ENCODE measurements at places on chromosomes 12 and 14.

- H3K4me3 ChIP-seq, result no peak overlapping the region
- no peaks in the 10 kb centered on the region for H3K36me3 ChIP-seq
- no peaks in the 10 kb centered on the region for H3K27me3 ChIP-seq
- no peaks in the 10 kb centered on the region for H3K4me1 ChIP-seq
- H3K27ac ChIP-seq, result no peak overlapping the region
- DNase-seq, result no peak
These were observed 308.9 kb downstream of the SLC6A15 start for GRCh38 chr12:84603484-84604248.

DNA sequence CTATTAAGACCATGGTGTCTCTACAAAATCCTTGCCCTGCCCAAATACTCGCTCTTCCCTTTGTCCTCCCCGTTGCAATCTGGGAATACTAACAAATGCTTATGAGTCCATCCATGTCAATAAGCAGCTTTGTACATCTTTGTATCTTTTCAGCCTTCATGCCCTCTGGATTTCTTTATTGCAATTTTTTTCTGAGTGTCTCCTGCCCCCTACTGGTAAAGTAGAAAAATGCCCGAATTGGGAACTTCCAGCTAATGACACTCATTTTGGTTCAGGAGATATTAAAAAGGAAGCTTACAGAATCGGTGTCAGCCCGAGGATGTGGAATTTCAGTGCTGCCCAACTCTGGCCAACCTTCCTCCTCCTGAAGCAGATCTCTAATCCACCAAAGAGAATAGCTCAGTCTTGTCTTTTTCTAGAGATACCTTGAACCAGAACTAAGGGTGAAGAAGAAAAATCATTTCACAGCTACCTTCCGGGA lies 46.0 kb downstream of the SH2B3 start:
- no peak overlapping the region for H3K4me3 ChIP-seq
- no peak overlapping the region for H3K27ac ChIP-seq
- peaks cover 45% of the 10 kb centered on the region for H3K4me1 ChIP-seq
- no peak for DNase-seq
- no peaks in the 10 kb centered on the region for H3K27me3 ChIP-seq
- peaks cover 48% of the 10 kb centered on the region for H3K36me3 ChIP-seq

DNA sequence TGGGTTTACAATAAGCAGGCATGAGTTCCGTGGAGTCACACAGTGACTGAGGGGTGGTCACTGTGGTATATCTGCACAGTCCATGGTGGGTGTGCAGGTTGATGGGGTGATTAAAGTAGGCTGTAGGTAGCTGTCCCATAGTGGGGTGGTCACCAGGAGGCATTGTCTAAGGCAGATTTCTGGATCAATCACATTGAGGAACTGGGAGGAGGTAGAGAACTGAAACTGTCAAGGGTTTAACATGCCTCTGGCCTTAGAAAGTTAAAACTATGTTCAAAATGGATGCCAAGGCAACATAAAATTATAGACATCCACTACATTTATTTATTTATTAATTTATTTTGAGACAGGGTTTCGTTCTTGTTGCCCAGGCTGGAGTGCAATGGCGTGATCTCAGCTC lies 8.3 kb downstream of the ADCK1 start:
- DNase-seq, result no peak
- H3K4me3 ChIP-seq, result no peak overlapping the region
- H3K36me3 ChIP-seq, result no peaks in the 10 kb centered on the region
- peaks cover 14% of the 10 kb centered on the region for H3K4me1 ChIP-seq

DNA sequence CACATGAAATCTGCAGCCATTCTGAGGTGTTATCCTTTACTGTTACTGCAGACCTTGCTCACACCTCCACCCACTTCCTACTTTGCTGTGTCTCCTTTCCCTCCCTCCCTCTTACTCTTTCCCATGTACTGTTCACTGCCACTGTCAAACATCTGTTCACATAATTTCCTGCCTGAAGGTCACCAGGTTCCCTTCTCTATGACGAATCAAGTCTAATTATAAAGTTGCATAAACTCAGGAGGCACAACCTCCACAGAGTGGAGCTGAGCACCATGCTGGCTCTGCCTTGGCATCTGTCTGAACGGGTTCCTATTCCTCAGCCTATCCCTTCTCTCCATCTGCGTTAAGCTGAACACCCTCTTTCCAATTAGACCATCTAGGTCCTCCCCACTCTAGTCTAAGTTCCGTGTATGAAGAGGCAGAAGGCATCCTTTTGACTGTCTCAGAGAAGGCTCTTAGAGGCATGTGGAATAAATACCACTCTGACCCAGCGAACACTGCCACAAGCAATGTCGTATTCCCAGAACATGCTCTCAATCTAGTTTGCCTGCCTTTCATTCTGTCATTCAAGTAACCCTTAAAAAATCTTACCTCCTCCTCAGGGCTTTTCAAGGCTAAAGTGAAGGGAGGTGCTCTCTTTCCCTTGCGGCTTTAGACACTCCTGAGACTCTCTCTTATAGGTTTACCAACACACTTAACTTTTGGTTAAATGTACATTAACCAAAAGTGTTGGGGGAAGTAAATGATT lies 48.7 kb downstream of the ACADS start:
- H3K36me3 ChIP-seq, result peaks cover 2% of the 10 kb centered on the region
- no peaks in the 10 kb centered on the region for H3K27me3 ChIP-seq
- H3K4me3 ChIP-seq, result no peak overlapping the region
- peaks cover 16% of the 10 kb centered on the region for H3K4me1 ChIP-seq
- no peak for DNase-seq

DNA sequence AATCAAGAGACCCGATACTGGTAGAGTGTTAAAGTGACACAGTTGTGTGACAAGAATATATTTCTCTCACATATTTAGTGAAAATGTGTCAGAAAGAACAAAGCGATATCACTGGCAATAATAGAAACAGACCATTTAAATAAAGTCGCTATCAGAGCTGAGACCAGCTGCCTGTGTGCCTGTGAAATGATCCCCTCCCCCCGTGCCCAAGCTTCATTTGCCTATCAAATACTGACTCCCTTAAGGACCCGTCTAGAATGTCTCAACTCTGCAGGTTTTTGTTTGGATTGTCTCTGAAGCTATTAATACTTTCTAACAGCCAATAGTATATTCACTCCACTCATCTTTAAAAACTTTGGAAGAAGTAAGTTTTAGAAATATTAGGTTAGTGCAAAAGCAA lies 98.9 kb downstream of the EGLN3 start:
- no peak overlapping the region for H3K4me3 ChIP-seq
- H3K4me1 ChIP-seq, result peaks cover 1% of the 10 kb centered on the region
- DNase-seq, result no peak
- no peak overlapping the region for H3K27ac ChIP-seq

DNA sequence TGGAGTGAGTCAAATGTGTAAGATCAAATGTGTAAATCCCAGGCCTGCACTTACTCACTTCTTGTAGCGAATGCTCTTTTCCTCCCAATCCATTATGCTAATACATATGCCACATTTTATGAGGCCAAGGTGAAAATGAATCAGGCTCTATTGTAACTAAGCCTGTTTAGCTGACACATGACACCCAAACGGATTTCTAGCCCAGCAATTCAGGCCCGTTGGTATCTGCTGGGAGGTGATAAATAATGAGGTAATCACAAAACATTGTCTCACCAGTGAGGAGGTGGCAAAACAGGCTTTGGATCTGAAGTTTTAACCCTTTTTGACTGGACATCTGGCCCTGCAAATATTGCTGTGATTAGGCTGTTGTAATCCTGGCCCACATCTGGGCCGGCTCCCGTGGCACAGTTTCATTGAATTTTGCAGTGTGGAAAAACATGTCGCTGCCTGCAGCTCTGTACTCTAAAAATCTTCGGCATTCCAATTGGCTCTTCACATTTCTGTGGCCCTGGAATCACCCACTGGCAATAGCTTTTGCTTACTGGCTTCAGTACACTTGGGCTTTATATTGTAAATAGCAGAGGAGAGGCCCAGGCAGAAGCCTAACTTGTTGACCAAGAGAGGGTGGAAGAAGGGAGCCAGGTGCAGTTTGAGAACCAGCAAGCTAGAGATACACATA lies 106.1 kb downstream of the PAX9 start:
- no peaks in the 10 kb centered on the region for H3K4me1 ChIP-seq
- H3K27me3 ChIP-seq, result no peaks in the 10 kb centered on the region
- DNase-seq, result no peak
- no peaks in the 10 kb centered on the region for H3K36me3 ChIP-seq
- no peak overlapping the region for H3K4me3 ChIP-seq

DNA sequence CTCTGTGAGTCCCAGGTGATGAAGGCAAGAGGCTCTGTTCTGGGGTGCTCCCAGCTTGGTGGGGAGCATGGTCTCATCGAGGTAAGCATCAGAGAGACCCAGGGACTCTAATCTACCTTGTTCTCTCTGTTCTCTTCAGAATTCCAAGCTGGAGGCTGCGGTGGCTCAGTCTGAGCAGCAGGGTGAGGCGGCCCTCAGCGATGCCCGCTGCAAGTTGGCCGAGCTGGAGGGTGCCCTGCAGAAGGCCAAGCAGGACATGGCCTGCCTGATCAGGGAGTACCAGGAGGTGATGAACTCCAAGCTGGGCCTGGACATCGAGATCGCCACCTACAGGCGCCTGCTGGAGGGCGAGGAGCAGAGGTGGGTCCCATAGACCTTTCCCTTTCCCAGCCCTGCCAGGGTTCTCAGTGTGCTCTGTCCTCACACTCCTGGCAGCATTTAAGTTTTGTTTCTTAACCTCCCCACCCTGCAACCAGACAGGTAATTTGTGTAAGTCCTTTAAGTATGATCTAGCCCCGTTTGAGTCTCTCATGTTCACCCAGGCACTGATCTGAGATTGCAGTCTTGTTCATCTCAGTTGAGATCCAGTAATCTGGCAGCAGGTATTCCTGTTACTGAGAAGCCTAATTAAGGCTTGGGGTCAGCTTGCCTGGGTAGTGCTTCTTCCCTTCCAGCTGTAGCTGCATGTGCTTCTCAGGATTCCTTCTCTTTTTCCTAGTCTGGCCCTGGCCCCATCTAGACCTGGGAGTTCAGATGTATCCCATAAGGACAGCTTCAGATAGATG lies 14.8 kb upstream of the KRT81 start:
- no peaks in the 10 kb centered on the region for H3K36me3 ChIP-seq
- H3K27me3 ChIP-seq, result peaks cover 58% of the 10 kb centered on the region
- DNase-seq, result no peak
- H3K4me1 ChIP-seq, result peaks cover 23% of the 10 kb centered on the region
- no peak overlapping the region for H3K27ac ChIP-seq

DNA sequence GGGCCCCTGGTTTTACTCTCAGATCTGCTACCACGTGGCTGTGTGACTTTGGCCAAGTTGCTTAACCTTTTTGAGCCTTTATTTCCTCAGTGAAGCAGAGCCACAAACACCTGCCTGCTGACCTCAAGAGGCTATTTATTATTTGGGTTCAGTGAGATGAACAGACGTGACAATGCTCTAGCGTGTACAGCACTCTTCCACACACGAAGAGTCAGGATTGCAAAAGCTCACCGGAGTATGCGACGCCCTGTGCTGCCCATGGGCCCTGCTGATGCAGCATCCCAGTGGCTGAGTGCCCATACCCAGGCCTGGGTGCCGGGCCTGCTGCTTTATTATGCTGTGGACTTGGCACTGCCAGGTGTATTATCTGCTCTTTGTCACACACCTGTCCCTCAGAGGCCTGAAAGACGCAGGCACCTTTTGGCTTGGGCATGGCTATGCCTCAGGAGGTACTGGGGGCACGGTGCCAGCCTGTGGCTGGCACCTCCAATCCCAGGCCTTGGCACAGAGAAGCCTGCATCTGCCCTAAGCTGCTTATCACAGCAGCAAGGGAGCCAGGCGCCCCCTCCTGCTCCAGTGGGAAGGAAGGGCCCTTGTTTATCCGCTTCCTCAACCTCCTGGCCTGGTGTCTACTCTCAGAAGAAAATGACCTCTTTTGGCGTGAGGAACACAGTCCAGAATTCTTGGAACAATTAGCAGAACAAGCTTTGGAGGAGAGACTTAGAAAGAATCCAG lies 22.3 kb upstream of the TC2N start:
- H3K4me3 ChIP-seq, result no peak overlapping the region
- H3K27me3 ChIP-seq, result no peaks in the 10 kb centered on the region
- peaks cover 43% of the 10 kb centered on the region for H3K4me1 ChIP-seq

DNA sequence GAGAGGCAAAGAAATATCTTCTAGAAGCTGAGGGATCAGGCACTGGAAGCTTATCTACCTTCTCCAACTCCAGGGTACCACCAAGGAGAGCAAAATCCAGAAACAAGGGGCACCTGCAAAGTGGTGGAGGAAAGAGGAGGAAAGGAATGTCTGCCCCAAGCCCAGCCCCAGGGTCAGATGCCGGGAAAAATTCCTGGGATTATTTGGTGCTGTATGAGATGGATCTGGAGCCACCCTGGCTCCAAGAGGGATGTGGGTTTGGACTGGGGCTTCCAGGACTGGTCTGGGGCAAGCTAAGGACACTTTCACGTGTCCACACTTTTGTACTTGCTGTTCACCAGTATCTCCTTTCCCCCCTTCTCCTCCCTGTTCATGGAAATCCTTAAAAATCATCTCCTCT lies 69.8 kb downstream of the DPF3 start:
- no peak overlapping the region for H3K27ac ChIP-seq
- no peak for DNase-seq
- H3K4me3 ChIP-seq, result no peak overlapping the region

GRCh38 chr12:91065396-91065795 lies 7.6 kb upstream of the KERA start:
- H3K27me3 ChIP-seq, result no peaks in the 10 kb centered on the region
- no peaks in the 10 kb centered on the region for H3K36me3 ChIP-seq
- H3K27ac ChIP-seq, result no peak overlapping the region
- H3K4me1 ChIP-seq, result no peaks in the 10 kb centered on the region
- H3K4me3 ChIP-seq, result no peak overlapping the region

DNA sequence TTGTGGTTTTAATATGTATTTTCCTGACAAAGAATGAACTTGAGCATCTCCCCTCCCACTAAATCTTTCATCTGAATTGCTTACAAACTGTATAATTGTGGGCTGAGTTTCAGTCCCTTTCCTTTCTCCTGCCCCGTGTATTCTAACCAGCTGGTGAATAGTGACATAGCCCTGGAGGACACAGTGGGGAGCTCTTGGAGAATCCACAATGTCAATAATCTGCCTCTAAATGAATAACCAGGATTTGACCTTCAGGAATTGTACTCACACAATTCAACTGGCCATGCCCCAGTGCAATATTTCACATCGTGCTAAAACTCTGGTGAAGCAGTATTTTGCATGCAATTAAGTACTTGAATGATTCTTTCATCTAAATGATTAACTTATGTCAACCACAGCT lies 177.2 kb downstream of the C12orf42 start:
- H3K4me1 ChIP-seq, result no peaks in the 10 kb centered on the region
- no peak for DNase-seq
- no peak overlapping the region for H3K27ac ChIP-seq
- H3K4me3 ChIP-seq, result no peak overlapping the region
- no peaks in the 10 kb centered on the region for H3K27me3 ChIP-seq
- H3K36me3 ChIP-seq, result peaks cover 1% of the 10 kb centered on the region

DNA sequence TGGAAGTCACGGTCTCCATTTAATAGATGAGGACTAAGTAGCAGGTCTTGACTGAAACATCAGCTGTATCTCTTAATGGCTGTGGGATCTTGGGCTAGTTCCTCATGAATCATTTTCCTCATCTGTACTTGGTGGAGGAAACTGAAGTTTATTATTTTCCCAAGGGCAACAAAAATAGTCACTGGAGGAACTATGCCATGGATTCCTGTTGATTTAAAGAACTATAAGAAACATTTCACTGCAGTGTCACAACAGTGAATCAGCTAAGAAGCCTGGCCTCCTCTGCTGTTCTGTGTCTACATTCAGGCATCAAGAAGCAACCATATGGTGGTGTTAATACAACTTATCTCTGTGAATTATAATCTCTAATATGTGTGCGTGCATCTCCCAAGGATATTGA lies 200.5 kb downstream of the STXBP6 start:
- no peak overlapping the region for H3K27ac ChIP-seq
- H3K36me3 ChIP-seq, result no peaks in the 10 kb centered on the region
- no peaks in the 10 kb centered on the region for H3K4me1 ChIP-seq
- peaks cover 25% of the 10 kb centered on the region for H3K27me3 ChIP-seq

- DNase-seq, result no peak
- H3K27me3 ChIP-seq, result no peaks in the 10 kb centered on the region
- no peaks in the 10 kb centered on the region for H3K36me3 ChIP-seq
These were observed 454.9 kb downstream of the LRIG3 start for GRCh38 chr12:58465418-58465817.
